M059J (cell line): ENCODE measurements at places on chromosomes 1 and 21. TPM values are rescaled to one million over a fixed set of nuclear protein-coding genes. Genes with fewer than 3 reads are reported as not detected.
A peak's percentile ranks its signal among the peaks of the same experiment; 100 is the strongest.

DNA sequence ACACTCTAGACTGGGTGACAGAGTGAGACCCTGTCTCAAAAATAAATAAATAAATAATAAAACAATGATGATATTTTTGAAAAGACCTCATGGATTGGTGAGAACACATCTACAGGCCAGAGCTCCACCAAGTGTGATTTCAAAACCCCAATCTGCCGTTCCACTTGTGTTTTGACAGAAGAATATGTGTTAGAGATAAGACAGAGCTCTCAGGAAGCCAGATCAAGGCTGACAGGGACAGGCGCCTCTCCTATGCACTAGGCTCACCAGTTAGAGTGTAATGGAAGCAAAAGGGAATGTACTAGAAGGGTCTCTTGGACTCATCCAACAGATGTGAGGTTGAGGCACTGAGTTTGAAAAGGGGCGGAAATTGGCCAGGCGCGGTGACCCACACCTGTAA, 110.7 kb upstream of the ERRFI1 start:
- DNase-seq: no peak

The KLF17 gene
- total RNA-seq: 0.37 and 0.64 TPM in 2 replicates

GRCh38 chr1:175969231-175969630, 225.8 kb upstream of the TNR start:
- DNase-seq: no peak

GRCh38 chr1:54671985-54672608, 30.5 kb downstream of the MROH7 start:
- DNase-seq: peak; percentile 51

The DISC1 gene
- 3.9 and 5.8 TPM in 2 replicates for total RNA-seq

GRCh38 chr1:27832762-27833161, 2.2 kb downstream of the PPP1R8 start:
- DNase-seq: peak; percentile 51

GRCh38 chr1:110859062-110859461, 13.9 kb upstream of the CD53 start:
- DNase-seq: no peak

DNA sequence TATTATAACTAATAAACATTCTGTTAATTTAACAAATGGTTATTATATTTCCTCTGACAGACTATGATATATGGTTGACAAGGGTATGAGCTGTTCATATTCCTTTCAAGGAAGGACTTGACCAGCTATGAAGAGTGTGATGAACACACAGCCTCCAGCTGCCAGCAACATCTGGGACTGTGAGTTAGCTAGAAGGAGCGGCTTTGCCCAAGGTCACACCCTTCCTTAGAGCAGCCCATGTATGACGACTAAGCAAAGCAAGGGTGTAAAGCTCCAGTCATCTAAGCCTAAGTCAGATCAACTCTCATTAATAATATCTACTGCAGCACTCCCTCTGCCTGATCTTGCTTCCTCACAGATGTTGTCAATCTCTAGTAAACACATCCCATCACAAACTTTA, 355.4 kb downstream of the PLPP3 start:
- no peak for DNase-seq

DNA sequence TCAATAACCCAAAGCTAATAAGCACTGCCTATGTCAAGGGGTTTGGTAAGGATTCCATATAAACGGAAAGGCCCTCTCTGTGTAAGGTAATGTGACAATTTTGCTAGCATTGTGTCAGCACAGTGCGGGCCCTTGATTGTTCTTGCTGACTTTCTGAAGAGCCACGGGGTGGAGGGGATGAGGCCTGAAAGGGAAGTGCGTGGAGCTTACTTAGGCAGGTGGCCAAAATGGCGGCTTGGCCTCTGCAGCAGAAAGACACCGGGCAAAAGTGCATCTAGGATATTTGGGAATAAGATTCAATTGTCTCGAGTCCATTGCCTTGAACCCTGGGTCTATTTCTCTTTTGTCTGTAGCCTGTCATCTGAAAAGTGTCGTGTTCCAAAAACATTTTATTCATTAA, 114.3 kb downstream of the TGFB2 start:
- DNase-seq: peak; percentile 32

- no peak for DNase-seq
These were observed 148.6 kb downstream of the C1orf21 start for GRCh38 chr1:184535191-184535970.

DNA sequence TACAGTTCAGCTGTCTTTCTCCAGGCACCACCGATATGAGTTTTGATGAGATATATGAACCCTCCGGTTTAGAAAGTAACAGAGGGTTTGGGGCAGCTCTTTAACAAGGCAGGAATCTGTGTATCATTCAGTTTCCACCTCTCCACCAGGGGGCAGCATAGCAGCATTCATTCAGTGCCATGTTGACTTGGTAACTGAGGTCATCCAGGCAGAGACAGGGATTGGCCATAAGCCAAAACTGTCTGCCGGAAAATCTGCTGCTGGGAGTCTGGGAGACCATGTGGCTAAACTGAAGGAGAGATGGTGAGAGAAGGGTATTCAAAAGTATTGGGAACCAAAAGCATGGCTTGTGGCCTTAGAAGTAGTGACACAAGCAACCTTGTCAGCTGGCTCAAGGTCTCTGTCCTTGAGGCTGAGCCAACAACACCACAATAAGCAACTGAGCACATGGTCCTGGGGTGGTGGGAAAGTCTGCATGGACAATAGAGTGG, 98.5 kb downstream of the LMX1A start:
- peak; percentile 52 for DNase-seq

DNA sequence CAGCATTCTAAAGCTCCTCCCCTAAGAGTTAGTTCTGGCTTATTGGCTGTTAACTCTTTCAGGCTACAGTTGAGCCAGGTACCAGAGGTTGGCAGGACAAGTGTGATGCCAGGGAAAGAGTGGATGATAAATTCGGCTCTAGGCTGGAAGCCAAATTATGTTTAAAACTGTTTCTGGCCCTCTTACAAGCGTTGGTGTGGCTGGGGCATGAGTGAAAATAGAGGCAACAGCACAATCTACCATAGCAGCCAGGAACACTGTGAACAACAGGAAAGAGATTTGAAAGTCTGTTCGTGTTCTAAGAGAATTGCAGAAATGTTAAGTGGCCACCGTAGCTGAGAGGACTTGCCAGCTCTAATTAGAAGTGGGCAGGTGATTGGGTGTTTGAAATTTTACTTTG, 84.2 kb downstream of the CDC7 start:
- no peak for DNase-seq

The DTL gene
- total RNA-seq: 57.9 and 65.8 TPM in 2 replicates

DNA sequence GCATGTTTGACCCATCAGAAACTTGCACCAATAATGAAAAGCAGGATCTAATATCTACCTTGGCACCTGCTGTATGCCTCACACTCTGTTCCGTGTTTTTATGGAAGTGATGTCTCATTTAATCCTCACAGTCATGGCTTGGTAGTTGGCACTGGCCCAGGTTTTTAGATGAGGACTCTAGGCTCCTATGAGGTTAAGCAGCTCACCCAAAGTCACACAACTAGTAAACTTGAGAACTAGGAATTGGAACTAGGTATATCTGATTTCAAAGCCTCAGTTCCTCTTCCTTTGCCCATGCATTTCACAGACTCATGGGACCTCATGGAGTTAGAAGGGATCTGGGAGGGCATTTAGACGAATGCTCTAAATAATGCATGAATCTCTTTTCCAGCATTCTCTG, 21.3 kb upstream of the TARBP1 start:
- peak; percentile 78 for DNase-seq

DNA sequence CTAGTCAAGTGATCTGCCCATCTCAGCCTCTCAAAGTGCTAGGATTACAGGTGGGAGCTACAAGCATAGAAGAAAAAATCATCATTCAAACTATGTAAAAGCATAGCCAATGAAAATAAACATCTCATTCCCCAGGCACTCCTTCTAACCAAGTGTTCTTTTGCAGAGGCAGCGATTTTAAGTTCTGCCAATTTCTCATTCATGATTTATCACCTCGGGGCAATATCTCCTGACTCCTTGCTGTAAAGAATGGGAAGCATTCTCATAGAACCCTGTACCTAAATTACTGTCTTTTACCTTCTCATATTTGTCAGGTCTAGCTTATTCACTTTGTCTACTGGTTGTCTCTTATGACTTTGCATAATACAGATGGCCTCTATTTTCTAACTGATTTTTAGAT, 32.5 kb upstream of the IVNS1ABP start:
- DNase-seq: peak; percentile 17

The ESRRG gene
- total RNA-seq: 0.07 TPM in 1 of 2 replicates, not detected in the other

- DNase-seq: no peak
These were observed 121.4 kb upstream of the ZBTB40 start for GRCh38 chr1:22330092-22330759.

The RCOR3 gene
- 13.5 and 20.7 TPM in 2 replicates for total RNA-seq

DNA sequence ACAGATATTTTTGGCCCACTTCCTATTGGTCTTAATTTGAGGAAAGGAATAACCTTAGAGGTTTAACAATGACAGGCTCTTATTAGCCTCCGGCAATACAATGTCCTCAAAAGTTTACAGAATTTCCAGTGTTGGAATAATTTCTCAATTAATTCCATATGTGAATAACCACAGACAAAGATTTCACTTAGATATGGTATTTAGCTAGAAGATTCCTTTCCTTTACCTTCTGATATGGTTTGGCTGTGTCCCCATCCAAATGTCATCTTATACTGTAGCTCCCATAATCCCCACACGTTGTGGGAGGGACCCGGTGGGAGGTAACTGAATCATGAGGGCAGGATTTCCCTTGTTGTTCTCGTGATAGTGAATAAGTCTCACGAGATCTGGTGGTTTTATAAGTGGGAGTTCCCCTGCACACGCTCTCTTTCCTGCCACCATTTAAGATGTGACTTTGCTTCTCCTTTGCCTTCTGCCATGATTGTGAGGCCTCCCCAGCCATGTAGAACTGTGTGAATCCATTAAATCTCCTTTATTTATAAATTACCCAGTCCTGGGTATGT, 54.9 kb upstream of the RGS7 start:
- DNase-seq: peak; percentile 72

DNA sequence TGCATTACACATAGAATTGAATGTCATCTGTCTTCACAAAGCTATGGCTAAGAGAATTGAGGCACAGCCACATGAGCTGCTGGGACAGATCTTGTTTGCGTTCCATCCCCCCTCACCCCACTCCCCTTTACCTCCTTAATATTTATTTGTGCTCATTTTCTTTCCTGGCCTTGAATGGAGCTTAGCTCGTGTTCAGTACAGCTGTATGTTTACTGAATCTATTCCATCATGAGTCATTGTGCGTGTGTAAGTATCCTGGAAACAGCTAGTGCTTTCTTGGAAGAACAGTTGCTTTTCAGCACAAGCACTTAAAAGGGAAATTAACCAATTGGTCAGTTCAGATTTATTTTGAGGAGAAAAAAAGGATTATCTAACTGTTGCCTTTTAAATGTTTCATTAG, 14.7 kb downstream of the PROX1 start:
- DNase-seq: peak; percentile 32

GRCh38 chr1:193060406-193060805, 994 bp downstream of the RO60 start:
- peak; percentile 10 for DNase-seq

GRCh38 chr1:46166521-46167462, 8.1 kb upstream of the TSPAN1 start:
- no peak for DNase-seq

DNA sequence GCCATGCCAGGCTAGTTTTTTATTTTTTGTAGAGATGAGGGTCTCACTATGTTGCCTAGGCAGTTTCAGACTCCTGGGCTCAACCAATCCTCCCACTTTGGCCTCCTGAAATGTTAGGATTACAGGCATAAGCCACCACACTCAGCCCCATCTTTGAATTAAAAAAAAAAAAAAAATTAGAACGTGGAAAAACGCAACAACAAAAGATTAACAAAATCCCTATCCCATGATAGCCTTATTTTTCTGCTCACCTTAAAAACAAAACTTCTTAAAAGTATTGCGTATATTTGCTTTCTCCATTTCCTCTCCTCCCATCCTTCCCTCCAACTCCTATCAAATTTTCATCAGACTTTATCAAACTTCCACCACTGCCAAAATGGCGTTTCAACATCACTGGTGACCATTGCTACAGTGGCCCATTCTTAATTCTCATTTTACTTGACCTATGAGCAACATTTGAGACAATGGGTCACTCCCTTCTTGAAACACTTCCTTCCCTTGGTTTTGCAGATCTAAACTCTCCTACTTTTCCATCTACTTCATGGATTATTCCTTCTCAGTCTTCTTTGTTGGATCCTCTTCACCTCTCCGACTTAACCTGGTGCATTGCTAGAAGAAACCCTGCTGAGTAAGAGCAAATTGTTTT, 579 bp upstream of the ZNF684 start:
- DNase-seq: peak; percentile 35

- DNase-seq: no peak
These were observed 37.8 kb downstream of the MIS18A start for GRCh38 chr21:32240851-32241687.

DNA sequence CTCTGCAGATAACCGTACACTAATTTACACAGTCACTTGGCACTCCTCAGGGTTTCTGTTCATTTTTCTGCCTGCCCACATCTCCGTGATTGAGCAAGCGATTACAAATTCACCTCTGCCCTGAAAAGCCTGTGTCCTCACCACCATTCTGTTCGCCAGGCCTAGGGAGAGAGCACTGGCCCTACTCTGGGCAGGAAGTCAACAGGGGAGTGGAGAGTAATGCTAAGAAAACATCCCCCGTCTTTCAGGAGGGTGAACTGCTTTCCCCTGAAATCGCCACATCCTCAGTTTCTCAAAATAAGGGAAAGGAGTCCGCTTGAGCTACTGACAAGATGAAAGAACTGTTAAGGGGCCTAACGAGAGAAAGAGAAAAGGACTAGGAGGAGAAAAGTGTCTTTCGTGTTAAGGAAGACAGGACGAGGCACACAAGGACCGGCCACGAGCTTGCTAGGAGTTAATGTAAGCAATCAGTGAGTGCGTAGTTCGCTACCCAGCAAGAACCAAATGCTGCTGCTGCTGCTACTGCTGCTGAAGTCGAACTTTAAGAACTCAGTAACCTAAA, 632 bp downstream of the PEX19 start:
- DNase-seq: peak; percentile 59

The GPR52 gene
- not detected in 2 replicates for total RNA-seq

GRCh38 chr1:3481836-3482375, 27.4 kb downstream of the ARHGEF16 start:
- DNase-seq: no peak

DNA sequence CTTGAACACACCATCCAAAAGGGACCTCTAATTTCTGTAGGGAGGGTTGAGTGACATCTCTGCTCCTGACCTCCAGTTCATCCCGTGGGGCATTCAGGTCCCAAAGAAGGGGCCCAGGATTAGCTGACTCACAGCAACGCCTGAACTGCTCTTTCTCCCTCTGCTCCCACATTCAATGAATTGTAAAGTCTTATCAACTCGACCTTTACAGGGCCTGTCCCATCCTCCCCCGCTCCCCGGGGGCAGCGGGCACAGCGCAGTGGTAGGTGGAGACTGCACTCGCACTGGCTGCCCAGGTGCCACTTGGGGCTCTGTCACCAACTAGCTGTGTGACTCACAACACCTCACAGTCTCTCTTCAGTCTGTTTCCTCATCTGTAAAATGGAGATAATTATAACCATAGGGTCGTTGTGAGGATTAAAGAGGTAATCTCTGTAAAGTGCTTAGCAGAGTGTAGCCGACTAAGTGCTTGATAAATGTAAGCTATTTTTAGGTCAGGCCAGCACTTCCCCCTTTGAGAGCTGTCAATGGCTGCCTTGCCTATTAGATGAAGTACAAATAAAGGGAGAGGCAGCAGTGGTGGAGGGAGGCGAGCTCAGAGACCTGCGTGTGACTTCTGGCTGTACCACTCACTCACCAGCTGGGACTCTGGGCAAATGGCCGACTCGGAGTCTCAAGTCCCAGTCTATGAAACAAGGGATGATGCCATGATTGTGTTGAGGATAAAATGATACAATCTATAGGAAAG, 637 bp upstream of the MYBPHL start:
- no peak for DNase-seq
